Uterus (tissue), 4 donors: ENCODE measurements at places on chromosomes 5 and 9. TPM values are rescaled to one million over a fixed set of nuclear protein-coding genes. Genes with fewer than 3 reads are reported as not detected.

DNA sequence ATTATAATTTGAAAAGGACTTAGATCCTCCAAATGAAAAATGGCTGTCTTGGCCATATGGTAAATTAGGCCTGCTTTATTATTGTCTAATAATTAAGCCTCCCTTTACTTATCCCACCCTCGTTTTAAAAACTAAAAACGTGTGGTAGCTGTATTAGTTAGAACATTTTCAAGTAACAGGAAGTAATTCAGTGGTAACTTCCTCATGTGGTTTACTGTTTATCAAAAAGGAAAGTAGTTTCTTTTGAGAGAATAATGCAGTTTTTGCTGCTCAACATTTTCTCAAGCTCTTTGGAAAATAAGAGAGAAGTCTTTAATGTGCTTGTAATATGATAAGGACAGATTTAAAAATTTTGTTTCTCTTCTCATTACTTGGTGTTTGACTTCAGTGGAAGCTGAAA, 26.0 kb downstream of the ZCCHC7 start:
- DNase-seq, result no peak

GRCh38 chr5:1184163-1184470, 17.3 kb upstream of the SLC6A19 start:
- DNase-seq, result no peak

- no peak for DNase-seq
These were observed 105.3 kb upstream of the LRRTM2 start for GRCh38 chr5:138980441-138980840.

DNA sequence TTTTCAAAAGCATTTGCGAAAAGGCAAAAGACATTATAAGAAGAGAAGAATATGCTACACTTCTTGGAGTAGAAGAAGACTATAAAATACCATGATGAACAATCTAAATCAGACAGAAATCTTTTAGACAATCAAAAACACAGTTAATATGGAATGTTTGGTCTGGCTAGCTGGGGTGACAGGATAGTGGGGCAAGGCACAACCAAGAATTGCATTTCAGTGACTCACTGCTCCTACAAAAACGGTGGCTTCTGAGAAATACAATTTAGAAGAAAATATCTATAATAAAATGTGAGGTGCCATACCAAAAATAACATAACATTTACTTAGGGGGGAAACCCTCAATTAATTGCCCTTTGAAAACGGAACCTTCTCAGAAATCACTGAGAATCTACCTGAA, 363.4 kb downstream of the NPR3 start:
- no peak for DNase-seq

GRCh38 chr9:87613265-87614111, 112.4 kb upstream of the CTSL start:
- no peak for DNase-seq

GRCh38 chr5:64457846-64458245, 48.0 kb upstream of the RGS7BP start:
- DNase-seq, result no peak

GRCh38 chr5:131595088-131596033, 39.7 kb downstream of the RAPGEF6 start:
- no peak for DNase-seq

DNA sequence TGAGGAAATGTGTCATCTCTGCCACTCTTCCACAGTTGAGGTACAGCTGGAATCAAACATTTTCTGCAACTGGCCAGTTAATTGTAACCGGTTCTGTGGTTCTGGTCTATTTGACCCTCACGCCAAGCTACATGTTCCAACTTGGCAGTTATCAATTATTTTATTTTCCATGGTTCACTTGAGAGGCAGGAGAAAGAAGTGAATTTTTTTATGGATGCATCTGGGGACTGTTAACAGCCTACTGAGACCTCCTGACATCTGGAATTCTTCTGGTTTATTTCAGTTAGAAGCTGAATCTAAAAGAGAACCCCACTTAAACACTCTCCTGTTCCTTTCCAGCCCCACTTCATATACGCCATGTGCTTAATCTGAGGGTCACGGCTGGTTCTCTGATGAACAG, 372.3 kb downstream of the DNAH5 start:
- DNase-seq, result no peak

- DNase-seq, result no peak
These were observed 72.2 kb downstream of the EBF1 start for GRCh38 chr5:159027504-159027903.

DNA sequence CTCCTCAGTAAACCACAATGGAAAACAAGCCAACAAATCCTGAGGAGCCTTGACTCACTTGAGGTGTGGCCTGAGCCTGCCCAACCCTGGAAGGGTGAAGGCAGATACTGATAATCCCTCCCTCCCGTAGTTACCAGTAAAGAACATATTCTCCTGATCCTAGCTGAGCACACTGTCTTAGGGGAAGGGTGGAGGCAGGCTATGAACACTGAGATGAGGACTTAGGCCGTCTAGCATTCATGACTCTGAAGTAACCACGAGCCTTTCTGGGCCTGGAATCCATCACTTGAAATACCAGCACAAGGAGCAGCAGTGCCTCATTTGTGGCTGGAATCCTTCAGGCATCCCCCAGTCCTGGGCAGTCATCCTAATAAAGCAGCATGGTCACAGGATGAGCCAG, 124.5 kb upstream of the PRLR start:
- peak; percentile 61 for DNase-seq

GRCh38 chr9:98101416-98101815, 17.6 kb downstream of the TRIM14 start:
- DNase-seq, result no peak

PAEP gene
- not detected for total RNA-seq

CDC20B gene
- not detected for total RNA-seq

FOXD4L3 gene
- not detected for total RNA-seq

CYLC2 gene
- total RNA-seq, result not detected
